ENCODE measurements at places on chromosomes 16 and 17. TPM values are rescaled to one million over a fixed set of nuclear protein-coding genes. Genes with fewer than 3 reads are reported as not detected.

Gene UNC45B
- under 0.01 TPM for total RNA-seq

Gene NOL11
- total RNA-seq: 27.3 TPM

Gene TBC1D3K
- not detected for total RNA-seq

Gene KRTAP17-1
- total RNA-seq: not detected

Gene NOL3
- 24.8 TPM for total RNA-seq

Gene CYGB
- total RNA-seq: 52.3 TPM

Gene DPEP1
- not detected for total RNA-seq
